ENCODE measurements at places on chromosomes 4 and X. TPM values are rescaled to one million over a fixed set of nuclear protein-coding genes. Genes with fewer than 3 reads are reported as not detected.

- DNase-seq = no peak
Observed at GRCh38 chr4:142191901-142192300, 555.5 kb downstream of the IL15 start.

- DNase-seq = no peak
Observed at GRCh38 chr4:159516556-159517140, 413.8 kb downstream of the RAPGEF2 start.

The TRAM1L1 gene
- 0.38 TPM for polyA plus RNA-seq

The PDGFRA gene
- polyA plus RNA-seq = 15.1 TPM

- no peak for DNase-seq
Observed at GRCh38 chr4:99763635-99764101, 53.0 kb upstream of the DAPP1 start.

DNA sequence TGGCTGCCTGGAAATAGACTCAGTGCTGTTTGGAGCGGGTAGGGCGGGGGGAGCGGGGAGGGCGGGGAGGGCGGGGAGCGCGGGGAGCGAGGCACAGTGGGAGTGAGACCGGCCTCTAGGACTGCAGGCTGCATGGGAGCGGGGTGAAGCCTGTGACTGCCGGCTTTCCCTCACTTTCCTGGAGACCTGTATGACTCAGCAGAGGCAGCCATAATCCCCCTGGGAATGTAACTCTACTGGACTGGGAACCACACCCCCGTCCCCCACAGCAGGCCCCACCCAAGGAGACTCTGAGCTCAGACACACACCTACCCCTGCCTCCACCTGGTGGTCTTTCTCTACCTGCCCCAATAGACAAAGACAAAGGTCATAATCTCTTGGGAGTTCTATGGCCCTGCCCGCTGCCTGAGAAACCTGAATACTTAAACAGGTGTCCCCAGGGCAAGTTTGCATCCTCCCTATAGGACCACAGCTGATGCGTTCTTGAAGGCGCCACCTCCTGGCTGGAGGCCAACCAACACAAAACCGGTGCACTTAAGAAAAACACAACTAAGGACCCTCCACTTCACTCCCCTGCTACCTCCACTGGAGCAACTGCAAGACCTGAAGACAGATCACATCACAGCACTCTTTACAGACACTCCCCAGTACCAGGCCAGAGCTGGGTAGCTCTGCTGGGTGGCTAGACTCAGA, 18.0 kb downstream of the HDAC8 start:
- no peak for DNase-seq

- no peak for DNase-seq
Observed at GRCh38 chr4:144906181-144906925, 191.6 kb downstream of the ANAPC10 start.

The PAGE2 gene
- not detected for polyA plus RNA-seq

- DNase-seq = no peak
Observed at GRCh38 chr4:144666539-144667175, 20.7 kb downstream of the HHIP start.

All from right cardiac atrium (tissue), 5 donors.